ENCODE measurements at places on chromosomes 6 and 20.

- no peak for DNase-seq
Observed at GRCh38 chr6:139545206-139546105, 171.0 kb upstream of the CITED2 start.

GRCh38 chr6:34610819-34611477 lies 54.8 kb upstream of the SPDEF start:
- DNase-seq: peak; percentile 84

GRCh38 chr20:44532981-44533331 lies 11.1 kb upstream of the SERINC3 start:
- DNase-seq: peak; percentile 36

GRCh38 chr6:159008656-159009288 lies 8.8 kb upstream of the RSPH3 start:
- DNase-seq: peak; percentile 34

DNA sequence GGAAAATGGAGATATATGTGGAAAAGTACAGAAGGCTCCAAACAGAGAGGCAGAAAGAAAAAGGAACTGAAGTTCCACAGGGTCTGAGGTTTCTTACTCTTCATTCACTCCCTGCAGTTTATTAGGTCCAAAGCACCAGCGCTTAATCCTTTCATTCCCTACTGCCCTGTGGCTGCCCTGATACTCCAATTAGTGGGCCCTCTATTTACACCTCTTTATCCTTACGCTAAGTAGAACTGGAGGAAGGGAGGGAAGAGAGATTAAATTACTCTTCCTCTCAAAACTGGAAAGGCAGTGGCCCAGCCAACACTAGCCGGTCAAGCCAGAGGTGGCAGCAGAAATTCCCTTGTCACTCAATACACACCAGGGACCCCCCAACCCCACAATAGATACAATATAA lies 20.4 kb downstream of the TRERF1 start:
- DNase-seq: no peak

DNA sequence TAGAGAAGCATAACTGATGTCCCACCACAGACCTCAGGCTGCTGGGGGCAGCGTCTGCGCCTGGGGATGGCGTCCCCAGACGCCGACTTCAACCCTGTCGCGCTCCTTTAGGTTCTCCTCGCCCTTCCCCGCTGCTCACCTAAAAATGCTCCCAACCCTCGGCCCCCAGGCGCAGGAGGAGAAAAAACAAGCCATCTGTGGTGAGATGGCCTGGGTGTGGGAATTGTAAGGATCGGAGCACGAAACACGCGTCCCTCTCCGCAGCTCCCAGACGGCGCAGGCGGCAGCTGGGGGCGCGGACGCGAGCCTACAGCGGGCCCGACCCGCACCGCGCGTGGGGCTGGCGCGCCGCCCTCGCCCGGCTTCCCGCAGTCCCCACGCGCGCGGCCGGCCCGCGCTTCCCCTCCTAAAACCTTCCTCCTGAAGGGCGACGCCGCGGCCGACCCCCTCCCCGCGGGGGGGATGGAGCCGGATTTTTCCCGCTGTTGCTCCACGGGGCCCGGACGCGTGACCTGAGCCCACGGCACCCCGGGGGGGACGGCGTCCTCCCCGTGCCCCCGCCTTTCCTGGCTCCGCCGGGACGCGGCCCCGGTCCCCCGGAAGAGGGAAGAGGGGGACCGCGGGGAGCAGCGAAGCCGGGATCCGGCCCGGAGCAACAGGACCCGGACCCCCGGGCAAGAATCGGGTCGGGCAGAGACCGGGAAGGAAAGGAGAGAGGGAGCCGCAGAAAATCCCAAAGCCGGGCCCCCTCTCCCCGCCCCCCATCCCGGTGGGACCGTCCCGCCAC lies 611 bp downstream of the EPB41L2 start:
- DNase-seq: no peak

GRCh38 chr6:156387472-156387871 lies 389.7 kb upstream of the ARID1B start:
- no peak for DNase-seq

DNA sequence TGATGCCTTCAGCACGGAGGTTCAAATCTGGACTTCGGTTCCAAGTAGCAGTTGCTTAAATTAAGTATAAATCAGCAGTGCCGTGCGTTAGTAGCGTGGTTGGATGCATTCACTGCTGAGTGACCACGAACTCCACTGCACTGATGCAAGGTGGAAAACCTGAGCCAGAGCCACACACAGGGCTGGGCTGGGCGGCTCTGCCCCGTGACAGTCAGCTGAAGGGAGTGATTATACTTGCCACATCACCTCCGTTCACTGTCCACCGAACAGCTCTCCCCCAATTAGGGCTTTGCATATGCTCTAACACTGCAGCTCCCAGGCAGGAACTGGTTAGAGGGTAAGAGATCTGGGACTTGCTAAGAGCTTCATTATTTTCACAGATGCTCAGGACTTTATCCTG lies 22.2 kb downstream of the PPP1R3G start:
- DNase-seq: no peak

DNA sequence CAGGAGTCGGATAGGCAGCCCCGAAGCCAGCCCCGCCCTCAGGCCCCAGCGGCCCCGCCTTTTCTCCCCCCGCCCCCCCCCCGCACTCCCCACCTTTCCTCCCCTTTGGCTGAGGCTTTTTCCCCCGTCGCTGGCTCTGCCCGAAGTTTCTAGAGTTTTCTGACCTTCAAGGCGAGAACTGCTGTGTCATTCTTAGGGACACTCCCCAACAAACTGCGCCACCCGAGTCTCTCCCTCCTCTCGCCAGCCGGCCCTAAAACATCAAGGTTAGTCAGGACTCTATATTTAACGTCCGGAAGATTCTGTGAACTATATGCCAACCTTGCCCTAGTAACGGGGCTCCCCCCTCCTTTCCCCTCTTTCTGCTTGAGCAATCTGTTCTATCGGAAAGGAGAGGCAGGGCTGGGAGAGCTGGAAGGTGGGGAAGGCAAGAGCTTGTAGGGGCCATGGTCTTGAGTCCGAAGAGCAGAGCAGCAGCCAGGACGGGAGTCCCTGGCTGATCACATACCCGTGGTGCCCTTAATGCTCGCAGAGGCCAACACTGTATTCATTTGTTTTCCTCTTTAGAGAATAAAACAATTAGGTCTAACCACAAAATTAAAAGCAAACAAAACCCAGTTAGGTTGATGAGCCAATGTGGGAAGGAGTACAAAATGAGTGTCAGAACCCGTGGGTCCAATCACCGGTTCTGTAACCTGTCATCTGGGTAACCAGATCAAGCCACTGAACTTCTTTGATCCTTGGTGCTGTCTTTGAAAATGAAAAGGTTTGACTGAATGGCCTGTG lies 5.3 kb upstream of the HSPA1B start:
- DNase-seq: peak; percentile 68

GRCh38 chr6:106110164-106110826 lies 24.2 kb downstream of the PRDM1 start:
- no peak for DNase-seq

GRCh38 chr6:63864671-63865318 lies 229.2 kb downstream of the PHF3 start:
- DNase-seq: no peak

- no peak for DNase-seq
Observed at GRCh38 chr20:20031790-20032189, 14.6 kb downstream of the NAA20 start.

GRCh38 chr6:163728442-163729126 lies 314.1 kb downstream of the QKI start:
- DNase-seq: no peak

DNA sequence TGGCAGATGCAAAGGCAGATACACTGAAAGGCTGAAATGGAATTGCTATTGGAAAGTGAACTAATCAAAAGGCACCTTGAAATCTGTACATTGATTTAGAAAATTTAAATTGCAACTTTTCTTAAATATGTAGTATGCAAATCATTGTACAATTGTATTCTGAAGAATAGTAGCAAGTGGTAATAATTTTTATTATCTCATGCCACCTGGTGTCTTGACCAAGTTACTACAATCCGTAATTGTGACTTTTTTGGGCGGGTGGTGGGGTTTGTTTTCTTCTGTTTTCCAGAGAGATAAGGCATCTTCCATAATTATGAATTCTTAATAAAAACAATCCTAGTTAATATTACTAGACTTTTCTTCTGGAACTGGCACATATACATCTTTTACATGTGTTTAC lies 12.5 kb upstream of the BCKDHB start:
- peak; percentile 7 for DNase-seq

GRCh38 chr20:58131151-58131550 lies 97.3 kb downstream of the ANKRD60 start:
- peak; percentile 61 for DNase-seq

DNA sequence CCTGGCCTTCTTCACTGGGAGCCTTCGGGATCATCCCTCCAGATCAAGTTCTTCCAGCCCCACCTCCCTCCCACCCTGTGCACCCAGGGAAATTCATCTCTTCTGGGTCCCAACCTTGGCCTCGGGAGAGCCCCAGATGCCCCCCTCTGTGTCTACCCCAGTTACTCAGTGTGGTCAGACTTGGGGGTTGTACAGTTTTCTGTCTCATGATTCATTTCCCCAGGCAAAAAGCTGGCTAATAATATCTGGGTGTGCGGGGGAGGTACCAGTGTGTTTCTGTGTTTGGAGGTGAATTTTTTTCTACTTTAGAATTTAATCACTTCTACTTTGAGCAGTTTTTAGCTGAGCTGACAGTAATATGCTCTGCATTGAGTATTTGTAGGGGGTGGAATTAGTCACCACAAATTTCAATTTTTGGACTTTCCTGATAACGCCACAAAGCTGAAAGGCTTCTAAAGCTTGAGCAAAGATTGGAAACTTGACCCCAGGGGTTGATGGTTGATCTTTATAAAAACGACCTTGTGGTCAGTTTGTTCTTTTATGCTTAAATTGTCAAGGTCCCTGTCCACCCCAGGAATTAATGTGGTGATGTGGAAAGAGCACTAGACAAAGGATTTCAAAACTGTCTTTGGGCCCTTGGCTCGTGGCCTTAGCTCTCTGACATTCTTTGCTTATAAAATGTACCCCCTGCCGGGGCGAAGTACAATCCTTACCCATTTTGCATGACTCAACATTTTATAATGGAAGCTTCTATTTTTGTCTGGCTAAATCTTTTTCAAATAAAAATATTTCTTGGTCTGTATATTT lies 284.7 kb upstream of the TAB2 start:
- peak; percentile 91 for DNase-seq

- DNase-seq: no peak
Observed at GRCh38 chr6:170583756-170584180, 669 bp downstream of the PDCD2 start.

- no peak for DNase-seq
Observed at GRCh38 chr6:108961985-108962384, 113.8 kb downstream of the ARMC2 start.

- no peak for DNase-seq
Observed at GRCh38 chr6:108764580-108764950, 83.7 kb upstream of the ARMC2 start.

- no peak for DNase-seq
Observed at GRCh38 chr6:53724501-53724900, 58.9 kb upstream of the KLHL31 start.

DNA sequence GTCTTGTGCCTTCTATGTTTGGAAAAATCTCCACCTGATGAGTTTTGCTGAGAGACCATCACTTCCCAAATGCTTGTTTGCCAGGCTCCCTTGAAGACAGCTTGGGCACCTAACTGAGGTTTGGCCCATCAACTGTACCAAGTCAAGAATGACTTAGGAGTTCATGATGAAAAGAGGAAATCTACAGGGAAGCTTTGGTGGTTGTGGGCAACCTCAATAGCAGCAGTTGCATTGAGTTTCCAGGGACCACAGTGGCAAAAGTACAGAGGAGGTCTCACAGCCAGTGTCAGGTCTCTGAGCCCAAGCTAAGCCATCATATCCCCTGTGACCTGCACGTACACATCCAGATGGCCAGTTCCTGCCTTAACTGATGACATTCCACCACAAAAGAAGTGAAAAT lies 49.7 kb upstream of the PHACTR1 start:
- no peak for DNase-seq

- DNase-seq: no peak
Observed at GRCh38 chr6:107413966-107414645, 45.3 kb downstream of the PDSS2 start.

DNA sequence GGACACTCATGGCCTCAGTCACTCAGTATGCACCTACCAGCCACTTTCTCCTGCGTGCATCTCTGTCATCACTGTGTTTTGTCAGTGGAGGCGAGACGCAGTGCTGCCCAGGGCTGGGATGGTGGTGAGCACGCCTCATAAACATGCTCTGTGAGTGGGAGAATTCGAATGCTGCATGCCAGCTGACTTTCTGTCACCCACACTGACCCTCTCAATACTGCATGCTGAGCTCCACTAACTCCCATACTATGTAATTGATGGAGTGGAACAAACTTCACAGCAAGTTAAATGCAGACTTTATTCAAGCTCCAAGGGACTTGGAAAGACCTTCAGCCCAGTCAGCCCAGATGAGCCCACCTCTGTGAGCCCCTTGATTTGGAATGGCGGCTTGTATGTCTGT lies 22.7 kb upstream of the GGTLC1 start:
- DNase-seq: no peak

GRCh38 chr6:3744211-3744900 lies 7.2 kb downstream of the PXDC1 start:
- DNase-seq: peak; percentile 64

DNA sequence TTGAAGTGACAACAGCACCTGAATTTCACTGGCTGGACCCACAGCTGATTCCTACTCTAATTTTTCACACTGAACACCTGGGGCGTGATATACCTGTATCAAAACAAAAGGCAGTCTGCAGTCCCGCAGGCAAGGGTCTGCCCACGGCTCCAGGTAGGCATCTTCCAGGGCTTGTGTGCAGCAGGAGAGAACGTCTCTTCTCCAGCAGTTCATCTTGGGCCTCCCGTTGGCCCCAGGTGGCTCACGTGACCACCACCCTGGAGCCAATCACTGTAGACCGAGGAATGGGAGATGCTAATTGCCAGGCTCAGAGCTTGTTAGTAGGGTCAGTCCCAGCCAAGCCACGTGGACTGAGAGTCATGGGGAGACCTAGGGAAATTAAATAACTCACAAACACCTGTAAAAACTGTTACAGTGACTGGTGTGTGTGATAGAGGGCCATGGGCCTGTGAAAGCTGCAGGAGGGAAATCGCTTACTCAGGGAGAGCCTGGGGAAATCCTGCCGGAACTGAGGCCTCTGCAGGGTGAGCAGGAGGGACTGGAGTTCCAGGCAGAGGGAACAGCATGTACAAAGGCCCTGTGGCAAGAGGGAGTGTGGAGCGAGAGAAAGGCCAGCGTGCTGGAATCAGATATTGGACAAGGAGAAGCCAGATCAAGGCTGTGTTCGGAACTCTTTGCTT lies 83.4 kb downstream of the EYA2 start:
- no peak for DNase-seq

GRCh38 chr6:1614448-1615150 lies 4.9 kb downstream of the FOXC1 start:
- DNase-seq: no peak

Data from A172 (cell line).